ENCODE measurements at places on chromosomes 4 and X.

- DNase-seq: no peak
Observed at GRCh38 chr4:183831683-183832082, 73.4 kb upstream of the STOX2 start.

DNA sequence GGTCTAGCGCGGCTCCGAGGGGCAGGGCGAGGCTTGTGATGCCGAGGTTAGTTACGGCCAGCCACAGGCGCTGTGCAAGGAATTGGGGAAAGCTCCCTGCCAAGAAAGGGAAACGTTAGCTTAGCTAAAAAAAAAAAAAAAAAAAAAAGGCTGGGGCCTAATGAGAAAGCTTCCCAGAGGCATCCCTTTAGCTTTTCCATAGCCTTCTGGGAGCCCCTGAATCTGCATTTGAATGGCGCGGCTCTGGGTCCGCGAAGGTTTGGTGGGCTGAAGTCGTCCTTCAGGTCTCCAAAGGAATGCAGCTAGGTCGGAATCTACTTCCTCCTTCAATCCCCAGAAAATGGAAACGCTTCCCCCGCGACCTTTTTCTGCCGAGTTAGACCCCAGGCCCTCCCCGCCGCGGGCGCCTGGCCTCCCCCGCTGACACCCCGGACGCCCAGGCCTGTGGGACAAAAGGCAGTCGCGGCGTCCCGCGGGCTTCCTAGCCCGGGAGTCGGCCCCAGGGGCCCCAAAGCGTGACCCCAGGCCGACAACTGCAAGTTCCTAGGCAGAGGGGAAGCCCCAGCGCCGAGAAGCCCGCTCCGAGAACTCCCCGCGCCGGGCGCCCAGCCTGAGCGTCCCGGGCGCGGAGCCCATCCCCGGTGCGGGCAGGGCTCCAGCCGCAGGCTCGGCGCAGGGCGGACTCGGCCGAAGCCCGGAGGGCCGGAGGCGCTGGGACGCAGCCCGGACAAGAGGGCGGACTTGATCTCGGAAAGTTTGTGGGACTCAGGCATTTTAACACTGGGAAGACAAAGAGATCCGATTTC, 605 bp upstream of the FAT1 start:
- no peak for DNase-seq

DNA sequence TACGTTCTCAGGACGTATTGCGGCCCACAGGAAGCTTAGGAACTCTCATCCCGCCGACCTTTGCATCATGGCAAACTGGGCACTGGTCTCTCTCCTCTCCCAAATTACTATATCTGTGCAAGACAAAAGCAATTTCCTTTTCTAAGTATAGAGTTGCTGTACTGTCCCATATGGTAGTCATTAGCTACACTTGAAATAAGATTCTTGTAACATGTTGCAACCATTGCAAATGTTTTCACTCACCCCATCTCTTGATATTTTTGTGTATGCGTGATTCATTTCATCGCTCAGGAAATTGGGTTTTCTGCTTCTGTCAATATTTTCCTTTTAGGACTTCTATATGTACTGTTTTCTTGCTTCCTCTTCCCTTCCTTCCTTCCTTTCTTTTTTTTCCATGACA, 15.7 kb downstream of the ARMCX6 start:
- no peak for DNase-seq

DNA sequence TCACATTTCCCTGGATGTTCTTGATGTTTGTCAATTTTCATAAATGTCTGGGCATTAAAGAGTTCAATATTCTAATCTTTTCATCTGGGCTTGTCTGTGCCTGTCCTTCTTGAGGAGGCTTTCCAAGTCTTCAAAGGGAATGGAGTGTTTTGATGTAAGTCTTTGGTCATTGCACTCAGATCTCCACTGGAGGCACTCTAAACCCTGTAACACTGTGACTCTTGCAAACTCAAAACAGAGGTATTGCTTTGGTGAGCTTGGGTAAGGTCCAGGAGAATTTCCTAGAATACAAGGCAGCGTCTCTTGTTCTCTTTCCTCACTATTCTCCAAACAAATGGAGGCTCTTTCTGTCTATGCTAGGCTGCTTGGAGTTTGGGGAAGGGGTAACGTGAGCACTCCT, 1118.1 kb upstream of the PABPC4L start:
- DNase-seq: no peak

GRCh38 chrX:39944416-39944815, 153.3 kb downstream of the BCOR start:
- DNase-seq: no peak

DNA sequence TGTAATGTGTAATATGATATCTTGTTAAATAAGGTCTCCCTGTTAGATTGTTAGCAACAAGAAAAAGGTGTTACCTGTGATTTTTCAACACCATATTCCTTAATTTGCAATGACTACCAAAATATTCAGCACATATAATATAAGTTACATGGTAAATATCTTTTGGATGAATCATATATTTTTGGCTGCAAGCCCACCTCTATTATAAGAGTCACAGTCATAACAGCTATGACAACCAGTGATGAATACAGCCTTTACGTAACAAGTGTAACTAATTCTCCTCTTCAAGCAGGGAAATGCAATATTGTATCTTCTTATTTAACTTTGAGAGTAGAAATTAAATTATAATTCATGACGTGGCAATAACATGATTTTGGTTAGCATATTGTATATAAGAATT, 187.0 kb downstream of the NLGN4X start:
- DNase-seq: no peak

GRCh38 chr4:110532901-110533589, 57.1 kb downstream of the ENPEP start:
- no peak for DNase-seq

- DNase-seq: no peak
Observed at GRCh38 chr4:13601048-13601447, 26.5 kb downstream of the BOD1L1 start.

GRCh38 chrX:21153503-21153902, 220.7 kb upstream of the CNKSR2 start:
- no peak for DNase-seq

DNA sequence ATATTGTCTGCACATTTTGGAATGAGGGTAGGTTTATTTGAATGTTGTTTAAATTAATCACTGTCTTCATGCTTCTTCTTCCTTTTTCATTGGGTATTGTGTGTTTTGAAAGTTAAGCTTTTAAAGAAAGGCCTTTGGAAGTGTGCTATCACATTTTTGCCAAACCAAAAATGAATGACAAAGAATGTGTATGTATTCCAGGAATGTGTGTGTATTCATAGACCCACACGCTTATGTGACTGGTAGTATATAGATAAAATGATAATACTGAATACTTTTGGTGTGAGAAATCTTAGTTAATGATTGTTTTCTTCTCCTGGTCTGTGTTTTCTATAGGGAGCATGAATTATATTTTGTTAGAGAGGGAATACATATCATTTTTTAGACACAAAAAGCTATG, 404.4 kb downstream of the TLL1 start:
- DNase-seq: no peak

GRCh38 chr4:80926891-80927290, 103.6 kb upstream of the BMP3 start:
- no peak for DNase-seq

- no peak for DNase-seq
Observed at GRCh38 chrX:77450415-77450814, 3.2 kb downstream of the FGF16 start.

DNA sequence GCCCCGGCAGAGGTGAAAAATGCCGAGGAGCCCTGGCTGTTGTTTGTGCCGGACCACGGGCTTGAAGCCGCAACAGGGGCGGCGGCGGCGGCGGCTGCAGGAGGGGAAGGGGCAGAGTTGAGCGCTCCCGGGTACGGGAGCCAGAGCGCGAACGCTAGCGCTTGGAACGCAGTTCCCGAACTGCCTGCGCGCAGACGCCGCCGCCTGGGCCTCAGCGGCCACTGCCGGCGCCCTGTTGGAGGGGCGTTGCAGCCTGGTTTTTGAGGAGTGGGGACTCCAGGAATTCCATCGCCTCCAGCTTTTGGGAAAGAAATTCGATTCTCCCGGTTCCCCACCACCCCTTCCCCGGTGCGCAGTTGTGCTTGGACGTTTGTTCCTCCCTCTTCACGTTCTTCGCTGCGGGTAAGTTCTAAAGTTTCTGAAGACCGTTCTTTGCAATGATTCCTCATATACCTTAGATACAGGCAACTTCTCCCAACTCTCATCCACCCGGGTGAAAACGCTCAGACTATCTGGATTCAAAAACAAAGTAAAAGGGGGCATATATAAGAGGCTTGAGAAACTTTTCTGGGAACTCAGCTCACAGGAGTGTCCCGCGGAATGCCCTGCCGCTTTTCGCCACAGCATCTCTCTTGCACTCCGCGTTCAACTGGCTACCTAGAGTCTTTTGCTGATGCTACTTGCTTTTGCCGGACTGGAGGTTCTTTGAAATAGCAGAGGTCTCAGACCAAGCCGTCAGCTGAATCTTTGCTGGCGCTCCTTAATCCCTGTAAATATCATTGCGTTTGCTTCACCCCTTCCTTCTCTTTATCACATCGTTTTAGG, 1.0 kb downstream of the FAT4 start:
- DNase-seq: no peak

GRCh38 chrX:10554612-10555270, 65.6 kb downstream of the MID1 start:
- DNase-seq: no peak

DNA sequence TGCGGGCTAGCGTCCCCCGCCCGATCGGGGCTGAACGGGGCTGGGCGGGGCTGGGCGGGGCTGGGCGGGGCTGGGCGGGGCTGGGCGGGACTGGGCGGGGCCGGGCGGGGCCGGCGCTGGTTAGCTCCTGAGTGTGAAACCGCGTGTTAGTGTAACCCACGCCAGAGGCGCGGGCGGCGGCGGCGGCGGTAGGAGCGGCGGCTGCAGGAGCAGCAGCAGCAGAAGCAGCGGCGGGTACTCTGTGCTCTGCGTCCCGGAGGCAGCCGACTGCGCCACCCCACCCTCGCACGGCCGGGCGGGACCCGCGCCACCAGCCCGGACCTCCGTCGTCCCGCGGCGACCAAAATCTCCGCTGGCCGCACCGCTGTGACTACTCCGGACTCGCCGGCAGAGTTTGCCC, 128.1 kb downstream of the LAS1L start:
- DNase-seq: no peak

GRCh38 chr4:4289941-4290850, at the start of the genes LYAR and ZBTB49:
Gene LYAR, minus strand, starts transcription at chr4:4290154. Its CDS starts 6,412 bp downstream, at chr4:4283742.
Gene ZBTB49, plus strand, starts transcription at chr4:4290251. Its CDS starts 9,695 bp downstream, at chr4:4299946.
- peak; percentile 79 for DNase-seq

- no peak for DNase-seq
Observed at GRCh38 chrX:121221322-121221977, 174.0 kb downstream of the GLUD2 start.

- no peak for DNase-seq
Observed at GRCh38 chr4:26964994-26965393, 104.4 kb downstream of the STIM2 start.

GRCh38 chr4:101044766-101045165, 302.6 kb downstream of the PPP3CA start:
- DNase-seq: no peak

DNA sequence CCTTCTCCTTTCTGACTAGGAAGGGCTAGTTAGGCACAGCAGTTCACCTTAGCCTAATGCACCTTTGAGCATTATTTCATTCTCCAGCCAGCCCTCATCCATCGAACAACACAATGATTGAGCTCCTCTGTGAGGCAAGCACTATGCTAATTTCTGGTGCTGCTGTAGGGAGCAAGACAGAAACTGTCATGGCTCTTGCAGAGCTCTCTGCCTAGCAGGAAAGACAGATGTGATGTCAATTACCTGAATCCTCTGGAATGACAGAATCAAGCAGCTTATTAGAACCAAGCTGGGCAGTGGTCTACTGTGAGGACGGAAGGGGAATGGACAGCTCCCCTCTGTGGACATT, 256.1 kb upstream of the NOCT start:
- DNase-seq: no peak

GRCh38 chr4:106463622-106464021, 95.0 kb upstream of the GIMD1 start:
- no peak for DNase-seq

DNA sequence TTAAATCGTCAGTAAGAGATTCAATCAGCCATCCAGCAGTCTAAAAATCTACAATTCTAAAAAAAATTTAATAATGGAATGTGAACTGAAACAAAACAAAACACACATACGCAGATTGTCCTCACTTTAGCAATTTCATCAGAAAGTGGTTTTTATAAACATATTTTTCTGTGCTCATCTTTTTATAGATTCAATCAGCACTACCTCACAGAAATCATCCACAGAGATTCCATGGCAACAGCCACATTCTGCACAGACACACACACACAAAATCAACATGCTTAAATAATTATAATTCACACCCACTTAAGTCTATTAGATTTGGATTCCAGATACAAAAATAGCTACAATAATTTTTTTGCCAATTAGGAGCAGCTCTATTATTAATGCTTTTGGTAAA, 149.0 kb upstream of the KCNIP4 start:
- no peak for DNase-seq

DNA sequence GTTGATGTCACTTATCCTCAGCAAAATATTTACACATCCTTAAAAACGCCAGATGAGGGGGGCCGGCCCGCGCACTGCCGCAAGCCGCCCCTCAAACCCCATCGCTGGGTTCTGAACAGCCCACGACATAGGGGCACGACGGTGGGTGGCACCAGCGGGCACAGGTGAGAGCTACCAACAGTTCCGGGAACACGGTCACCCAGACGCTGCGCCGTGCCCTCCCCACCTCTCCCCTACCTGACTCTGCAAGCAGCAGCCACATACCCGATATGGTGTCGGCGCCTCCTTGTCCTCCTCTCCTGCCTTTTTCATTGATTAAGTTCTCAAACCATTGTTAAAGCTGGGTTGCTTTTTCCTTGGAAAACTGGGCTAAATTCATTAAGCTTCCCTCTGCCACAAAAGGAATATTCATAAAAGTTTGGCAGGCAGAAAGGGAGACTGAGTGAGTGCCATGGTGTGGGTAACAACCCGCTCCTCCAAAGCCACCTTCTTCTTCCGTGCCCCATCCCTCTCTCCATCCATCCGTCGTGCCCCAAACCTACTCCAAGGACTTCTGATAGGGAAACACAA, 1.4 kb downstream of the RAI2 start:
- DNase-seq: no peak

DNA sequence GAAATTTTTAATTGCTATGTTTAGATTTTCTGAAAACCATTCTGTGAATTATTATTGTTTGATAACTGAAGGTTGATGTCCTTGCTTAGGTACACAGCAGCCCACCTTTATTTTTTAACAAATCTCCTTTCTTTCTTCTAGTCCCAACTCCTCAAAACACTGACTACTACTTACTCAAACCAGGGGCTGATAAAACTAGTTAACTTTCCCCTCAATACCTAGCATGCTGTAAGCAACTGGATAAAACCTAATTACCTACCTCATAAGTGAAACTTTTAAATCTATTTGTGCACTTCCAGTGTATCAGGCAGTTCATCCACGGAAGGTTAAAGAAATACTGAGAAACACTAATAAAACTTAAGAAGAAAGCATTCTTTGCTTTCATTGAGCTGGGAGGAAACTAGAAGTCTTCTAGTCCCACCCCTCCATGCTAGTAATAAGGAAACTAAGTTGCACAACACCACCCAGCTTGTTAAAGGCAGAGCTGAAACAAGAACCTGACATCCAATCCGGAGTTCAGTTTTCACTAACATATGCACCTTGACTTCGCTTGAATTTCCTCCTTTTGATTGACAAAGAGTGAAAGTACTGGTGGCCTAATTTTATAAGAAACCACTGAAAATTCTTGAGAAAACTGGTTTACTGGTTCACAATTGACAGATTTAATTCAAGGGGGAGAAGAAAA, 180.2 kb upstream of the TET2 start:
- peak; percentile 75 for DNase-seq

GRCh38 chr4:156547439-156547838, 424.2 kb downstream of the PDGFC start:
- DNase-seq: no peak

- DNase-seq: no peak
Observed at GRCh38 chr4:54668014-54668611, 10.4 kb downstream of the KIT start.

- DNase-seq: no peak
Observed at GRCh38 chrX:134191281-134191680, 45.7 kb upstream of the CCDC160 start.

All from LNCaP clone FGC (cell line).